ENCODE measurements at places on chromosomes 2 and 18.

DNA sequence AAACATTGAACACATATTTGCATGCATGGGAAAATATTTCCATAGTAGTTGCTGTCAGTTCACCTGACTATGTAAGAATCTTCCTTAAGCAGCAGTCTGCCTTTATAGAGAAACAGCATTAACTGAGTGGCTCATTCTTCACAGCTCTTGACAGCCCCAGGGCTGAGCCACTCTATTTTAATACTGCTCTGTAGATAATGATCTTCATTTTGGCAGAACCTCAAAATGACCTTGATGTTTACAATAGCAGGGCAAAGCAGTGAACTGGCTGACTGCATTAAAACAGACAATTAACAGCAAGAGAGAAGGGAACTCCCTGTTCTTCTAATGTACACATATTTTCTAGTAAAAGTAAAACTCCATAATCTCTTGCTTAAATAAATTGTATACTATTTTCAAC is 580.6 kb upstream of the SOX11 start:
- peak; percentile 78 for DNase-seq

DNA sequence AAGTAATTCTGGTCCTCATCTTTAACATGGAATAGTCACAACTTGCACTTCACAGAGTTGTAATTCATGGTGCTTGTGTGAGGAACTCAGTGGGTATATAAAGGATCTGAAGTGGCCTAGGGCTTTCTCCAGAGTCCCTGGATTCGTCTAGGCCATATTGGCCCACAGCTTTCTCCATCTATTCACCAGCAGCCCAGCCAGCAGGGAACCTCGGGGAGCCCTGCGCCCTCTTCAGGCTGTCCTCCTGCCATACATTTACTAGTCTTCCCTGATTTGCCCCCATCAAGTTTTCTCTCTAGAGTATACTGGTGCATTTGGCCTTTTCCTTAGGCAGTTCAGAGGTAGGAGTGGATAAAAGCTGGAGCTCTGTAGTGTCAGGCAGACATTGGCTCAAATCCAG is 278.3 kb downstream of the MYCN start:
- DNase-seq: peak; percentile 23

GRCh38 chr18:7084080-7085065 is 33.2 kb downstream of the LAMA1 start:
- no peak for DNase-seq

- DNase-seq: no peak
Observed at GRCh38 chr18:69882965-69883668, 64.6 kb downstream of the CD226 start.

DNA sequence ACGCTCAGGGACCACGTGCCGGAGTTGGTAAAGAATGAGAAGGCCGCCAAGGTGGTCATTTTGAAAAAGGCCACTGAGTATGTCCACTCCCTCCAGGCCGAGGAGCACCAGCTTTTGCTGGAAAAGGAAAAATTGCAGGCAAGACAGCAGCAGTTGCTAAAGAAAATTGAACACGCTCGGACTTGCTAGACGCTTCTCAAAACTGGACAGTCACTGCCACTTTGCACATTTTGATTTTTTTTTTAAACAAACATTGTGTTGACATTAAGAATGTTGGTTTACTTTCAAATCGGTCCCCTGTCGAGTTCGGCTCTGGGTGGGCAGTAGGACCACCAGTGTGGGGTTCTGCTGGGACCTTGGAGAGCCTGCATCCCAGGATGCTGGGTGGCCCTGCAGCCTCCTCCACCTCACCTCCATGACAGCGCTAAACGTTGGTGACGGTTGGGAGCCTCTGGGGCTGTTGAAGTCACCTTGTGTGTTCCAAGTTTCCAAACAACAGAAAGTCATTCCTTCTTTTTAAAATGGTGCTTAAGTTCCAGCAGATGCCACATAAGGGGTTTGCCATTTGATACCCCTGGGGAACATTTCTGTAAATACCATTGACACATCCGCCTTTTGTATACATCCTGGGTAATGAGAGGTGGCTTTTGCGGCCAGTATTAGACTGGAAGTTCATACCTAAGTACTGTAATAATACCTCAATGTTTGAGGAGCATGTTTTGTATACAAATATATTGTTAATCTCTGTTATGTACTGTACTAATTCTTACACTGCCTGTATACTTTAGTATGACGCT is 5.8 kb downstream of the MYCN start:
- DNase-seq: no peak

- DNase-seq: no peak
Observed at GRCh38 chr2:75416420-75417342, 144.1 kb downstream of the EVA1A start.

GRCh38 chr2:14072338-14072737 is 560.2 kb upstream of the LRATD1 start:
- DNase-seq: no peak

- peak; percentile 10 for DNase-seq
Observed at GRCh38 chr2:43408407-43409160, 182.2 kb upstream of the ZFP36L2 start.

GRCh38 chr18:57834616-57835015 is 31.5 kb upstream of the ATP8B1 start:
- no peak for DNase-seq

GRCh38 chr2:30956995-30957394 is 149.7 kb upstream of the CAPN13 start:
- no peak for DNase-seq

GRCh38 chr2:67502346-67503065 is 105.4 kb downstream of the ETAA1 start:
- no peak for DNase-seq

DNA sequence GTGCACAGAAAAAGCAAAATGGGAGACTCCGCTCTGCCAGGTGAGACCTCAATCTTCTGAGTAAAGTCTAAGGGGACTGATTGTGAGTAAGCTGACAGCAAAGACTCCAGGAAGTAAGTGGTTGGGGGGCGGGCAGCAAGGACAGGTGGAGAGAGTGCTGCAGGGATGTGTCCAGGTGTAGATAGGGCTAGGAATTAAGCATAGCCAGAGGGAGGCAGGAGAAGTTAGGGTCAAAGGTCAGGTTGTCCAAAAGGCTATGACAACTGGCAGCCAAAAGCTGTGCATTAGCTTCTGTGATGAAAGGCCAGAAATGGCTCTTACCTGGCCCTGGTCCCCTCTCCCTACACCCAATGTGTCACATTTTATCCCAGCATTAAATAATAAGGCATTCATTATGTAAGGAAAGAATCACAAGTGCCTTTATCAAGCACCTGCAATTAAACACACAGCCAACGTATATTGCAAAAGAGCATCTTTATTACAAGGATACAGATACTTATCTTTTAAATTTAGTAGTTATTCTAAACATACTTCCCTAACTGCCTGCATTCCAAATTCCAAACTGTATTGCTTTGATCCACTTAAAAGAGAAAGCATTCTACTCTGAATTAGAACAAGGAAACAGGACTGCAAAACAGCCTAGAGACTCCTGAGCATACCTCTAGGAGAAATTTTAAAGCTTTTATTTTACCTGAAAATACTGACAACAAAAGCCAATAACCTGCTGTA is 247.9 kb downstream of the IRS1 start:
- no peak for DNase-seq

DNA sequence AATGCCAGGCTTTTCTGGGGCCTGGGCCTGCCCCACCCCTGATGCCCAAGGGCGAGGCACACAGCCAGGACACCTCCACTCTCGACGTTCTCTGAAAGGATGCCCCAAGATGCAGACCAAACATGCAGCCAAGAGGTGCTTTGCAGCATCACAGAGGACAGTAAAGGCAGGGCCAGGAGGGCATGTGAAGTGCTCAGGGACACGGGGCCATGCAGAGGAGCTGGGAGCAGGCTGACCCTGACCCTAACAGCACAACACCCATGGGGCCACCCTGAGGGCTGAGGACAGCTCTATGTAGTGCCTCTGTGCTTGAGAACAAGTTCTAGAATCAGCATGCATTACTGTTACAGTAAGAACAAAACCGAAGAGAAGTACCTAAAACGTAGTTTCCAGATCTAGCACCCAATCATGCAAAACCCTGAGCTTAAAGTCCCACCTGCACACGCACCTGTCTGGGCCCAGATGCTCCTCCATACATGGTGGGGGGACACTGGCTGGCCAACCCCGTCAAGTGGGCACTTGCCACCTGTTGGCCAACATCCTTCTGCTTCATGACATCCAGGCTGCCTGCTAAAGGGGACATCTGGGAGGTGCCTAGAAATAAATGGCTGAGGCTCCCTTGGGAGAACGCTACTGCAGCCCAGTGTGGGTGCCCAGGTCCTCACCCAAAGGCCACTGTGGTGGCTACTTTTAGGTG is 15.4 kb downstream of the HS6ST1 start:
- DNase-seq: no peak

GRCh38 chr2:174846941-174847938 is 83.0 kb upstream of the CHRNA1 start:
- DNase-seq: no peak

DNA sequence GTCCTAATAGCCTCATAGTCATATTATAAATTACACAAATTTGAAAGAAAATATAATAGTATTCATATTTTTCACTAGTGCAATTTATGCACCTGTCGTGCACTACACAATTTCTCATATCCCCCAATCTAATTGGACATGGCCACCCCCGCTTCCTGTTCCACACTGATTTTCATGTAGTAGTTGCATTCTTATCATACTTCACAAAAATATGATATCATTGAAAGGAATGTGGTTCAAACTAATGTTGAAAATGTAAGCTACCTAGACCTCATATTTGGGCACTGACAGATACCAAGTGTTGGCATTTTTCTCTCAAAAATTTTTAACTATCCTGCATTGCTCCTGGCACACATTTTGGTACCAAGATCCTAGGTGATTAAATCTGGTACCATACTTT is 985.5 kb upstream of the POU3F3 start:
- no peak for DNase-seq

DNA sequence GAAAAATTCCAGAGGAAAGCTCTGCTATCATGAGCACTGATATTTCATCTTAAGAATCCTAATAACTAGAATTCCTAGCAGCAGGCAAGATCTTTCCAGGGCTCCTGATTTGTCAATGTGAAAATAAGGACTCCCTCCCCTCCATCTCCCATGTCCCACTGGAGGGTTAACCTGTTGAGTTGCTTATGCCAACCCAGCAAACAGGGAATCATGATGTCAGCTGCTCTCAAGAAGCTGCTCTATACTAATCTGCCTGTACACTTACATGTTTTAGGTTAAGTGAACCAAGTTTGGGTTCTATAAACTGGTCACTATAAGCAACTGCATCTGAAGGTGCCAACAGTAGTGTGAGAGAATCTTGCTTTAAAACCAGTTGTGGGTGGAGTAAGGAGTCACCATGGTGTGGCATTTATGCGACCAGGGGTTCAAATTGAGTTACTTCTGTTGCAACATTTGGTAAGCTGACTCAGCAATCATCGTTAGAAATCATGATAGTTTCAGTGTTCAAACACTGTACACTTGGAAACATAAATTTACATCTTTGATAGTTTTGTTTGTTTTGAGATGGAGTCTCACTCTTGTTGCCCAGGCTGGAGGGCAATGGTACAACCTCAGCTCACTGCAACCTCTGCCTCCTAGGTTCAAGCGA is 53.4 kb downstream of the STK25 start:
- DNase-seq: no peak

DNA sequence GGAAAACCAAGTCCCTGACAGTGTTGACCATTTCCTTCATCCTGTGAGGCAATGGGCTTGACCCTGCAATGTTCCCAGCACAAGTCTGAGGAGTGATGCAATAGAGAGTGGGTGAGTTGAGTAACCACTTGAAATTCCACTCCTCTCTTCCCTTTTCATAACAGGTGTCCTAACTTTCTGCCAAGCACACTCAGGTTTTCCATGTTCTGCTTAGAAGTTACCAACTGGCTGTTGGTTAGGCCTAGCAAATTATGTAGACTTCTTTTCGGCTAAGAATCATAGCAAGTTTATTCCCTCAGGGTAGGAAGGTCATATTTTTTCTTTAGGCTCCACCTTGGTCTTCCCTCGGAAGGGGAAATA is 11.5 kb downstream of the GNLY start:
- DNase-seq: no peak

DNA sequence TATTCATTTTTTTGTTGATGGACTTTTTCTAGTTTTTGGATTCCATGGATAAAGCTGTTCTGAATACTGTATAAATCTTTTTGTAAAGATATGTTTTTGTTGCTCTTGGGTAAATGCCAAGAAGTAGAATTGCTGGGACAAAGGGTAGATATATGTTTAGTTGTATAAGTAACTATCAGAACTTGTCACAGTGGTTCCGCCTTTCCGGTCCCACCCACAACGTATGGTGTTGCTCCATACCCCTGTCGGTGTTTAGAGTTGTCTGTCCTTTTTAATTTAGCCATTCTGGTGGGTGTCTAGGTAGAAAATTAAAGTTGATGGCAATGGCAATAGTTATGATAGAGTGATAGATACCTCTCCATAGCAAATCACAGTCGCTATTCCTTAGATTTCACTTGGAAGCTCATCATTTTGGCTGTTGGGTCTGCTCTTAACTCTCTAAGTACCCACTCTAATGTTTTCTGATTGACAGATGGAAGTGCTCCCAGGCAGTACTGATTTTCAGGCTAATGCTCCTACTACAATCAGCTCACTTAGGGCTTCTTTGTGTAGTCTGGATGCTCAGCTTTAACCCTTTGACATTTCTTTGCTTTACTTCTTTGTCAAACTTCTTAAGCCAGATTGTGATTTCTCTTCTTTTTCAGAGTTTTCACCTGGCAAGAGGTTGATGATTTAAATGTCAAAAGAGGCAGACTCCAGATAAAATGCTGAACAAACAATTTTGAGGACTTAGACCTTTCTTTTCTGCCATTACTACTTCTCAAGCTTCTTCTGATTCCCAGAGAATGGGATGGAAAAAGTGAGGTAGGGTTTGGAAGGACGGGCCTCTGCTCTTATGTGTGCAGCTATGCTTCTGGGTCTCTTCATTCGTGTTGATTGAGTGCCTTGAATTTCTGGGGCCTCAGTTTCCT is 156.4 kb downstream of the AQP4 start:
- DNase-seq: no peak
